ENCODE measurements at places on chromosomes 1 and 21. TPM values are rescaled to one million over a fixed set of nuclear protein-coding genes. Genes with fewer than 3 reads are reported as not detected.

Gene USP33
- total RNA-seq: 31.7 TPM

Gene TEKT2
- not detected for total RNA-seq

Gene PRPF38A
- 78.5 TPM for total RNA-seq

GRCh38 chr21:39218082-39218409 is 34.8 kb upstream of the PSMG1 start:
- no peak for DNase-seq

- DNase-seq: no peak
These were observed 113.1 kb downstream of the ATP5PO start for GRCh38 chr21:33802481-33802880.

DNA sequence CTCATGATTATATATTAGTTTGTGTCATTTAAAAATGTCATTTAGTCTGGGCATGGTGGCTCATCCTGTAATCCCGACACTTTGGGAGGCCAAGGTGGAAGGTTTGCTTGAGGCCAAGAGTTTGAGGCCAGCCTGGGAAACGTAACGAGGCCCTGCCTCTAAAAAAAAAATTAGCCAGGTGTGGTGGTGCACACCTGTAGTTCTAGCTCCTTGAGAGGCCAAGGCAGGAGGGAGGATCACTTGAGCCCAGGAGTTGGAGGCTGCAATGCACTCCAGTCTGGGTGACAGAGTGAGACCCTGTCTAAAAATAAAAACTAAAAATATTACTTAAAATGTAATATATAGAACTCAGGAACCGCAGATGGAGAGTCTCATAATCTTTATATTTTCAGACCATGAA is 34.6 kb downstream of the RUNX3 start:
- no peak for DNase-seq

DNA sequence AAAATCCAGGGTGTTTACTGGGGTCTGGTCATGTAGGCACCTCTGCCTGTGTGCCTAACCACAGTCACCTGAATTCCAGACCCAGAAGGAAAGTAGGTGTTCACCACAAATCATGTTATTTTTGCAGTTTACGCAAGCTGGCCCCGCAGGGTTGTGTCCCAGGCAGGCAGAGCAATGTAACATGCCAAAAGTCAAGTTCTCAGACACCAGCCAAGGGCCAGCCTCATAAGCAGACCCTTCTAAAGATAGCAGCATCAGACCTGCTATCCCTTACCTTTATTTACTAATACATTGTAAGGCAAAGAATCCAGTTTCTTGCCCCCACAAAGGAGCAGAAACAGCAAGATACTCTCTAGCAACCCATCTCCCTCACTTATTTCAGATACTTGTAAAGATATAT is 83.0 kb downstream of the GPR161 start:
- DNase-seq: no peak

GRCh38 chr21:42973309-42973990 is 912 bp upstream of the PKNOX1 start:
- no peak for DNase-seq

DNA sequence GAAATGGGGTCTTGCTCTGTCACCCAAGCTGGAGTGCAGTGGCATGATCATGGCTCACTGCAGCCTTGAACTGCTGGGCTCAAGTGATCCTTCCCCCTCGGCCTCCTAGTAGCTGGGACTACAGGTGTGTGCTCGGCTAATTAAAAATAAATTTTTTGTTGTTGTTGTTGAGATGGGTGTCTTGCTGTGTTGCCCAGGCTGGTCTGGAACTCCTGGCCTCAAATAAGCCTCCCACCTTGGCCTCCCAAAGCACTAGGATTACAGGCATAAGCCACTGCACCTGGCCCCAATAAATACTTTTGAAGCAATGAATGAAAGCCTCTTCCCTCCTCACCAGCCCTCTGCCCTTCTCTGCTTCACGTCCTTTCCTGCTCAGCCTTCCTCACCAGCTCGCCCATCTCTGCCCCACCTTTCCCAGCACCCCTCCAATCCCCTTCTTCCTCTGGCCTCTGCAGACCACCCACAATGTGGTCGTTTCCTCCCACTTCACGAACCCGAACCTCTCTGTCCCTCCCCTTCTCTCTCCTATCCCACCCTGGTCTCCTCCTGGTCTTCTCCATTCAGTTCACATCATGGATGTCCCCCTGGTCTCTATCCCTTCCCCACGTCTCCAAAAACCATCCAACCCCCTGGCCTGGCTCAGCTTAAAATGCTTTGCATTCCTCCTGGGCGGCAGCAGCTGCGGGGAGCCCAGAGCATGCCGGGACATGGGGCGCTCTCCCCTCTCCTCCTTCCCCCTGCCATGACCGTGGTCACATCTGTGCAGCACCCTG is 38.4 kb downstream of the RAP1GAP start:
- no peak for DNase-seq

GRCh38 chr1:5507340-5507739 is 484.9 kb downstream of the NPHP4 start:
- DNase-seq: no peak
